ENCODE measurements at places on chromosomes 5 and 9.

DNA sequence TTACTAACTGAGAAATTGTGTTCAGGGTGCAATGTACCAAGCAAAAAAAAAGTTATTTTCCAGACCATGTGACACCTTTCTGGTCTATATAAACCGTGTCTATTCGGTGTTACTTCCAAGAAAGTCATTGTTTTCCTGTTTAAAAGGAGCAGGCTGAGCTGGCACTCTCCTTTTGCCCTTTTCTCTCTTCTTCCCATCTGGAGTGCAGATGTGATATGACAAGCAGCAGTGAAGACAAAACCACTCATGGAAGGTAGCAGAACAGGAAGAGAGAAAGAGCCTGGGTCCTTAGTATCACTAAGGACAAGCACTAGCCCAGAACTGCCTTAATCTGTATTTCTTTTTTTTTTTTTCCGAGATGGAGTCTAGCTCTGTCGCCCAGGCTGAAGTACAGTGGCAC lies 25.6 kb downstream of the LYRM7 start:
- no peak for DNase-seq

- no peak for DNase-seq
These were observed 110.1 kb upstream of the RAD23B start for GRCh38 chr9:107172979-107173347.

DNA sequence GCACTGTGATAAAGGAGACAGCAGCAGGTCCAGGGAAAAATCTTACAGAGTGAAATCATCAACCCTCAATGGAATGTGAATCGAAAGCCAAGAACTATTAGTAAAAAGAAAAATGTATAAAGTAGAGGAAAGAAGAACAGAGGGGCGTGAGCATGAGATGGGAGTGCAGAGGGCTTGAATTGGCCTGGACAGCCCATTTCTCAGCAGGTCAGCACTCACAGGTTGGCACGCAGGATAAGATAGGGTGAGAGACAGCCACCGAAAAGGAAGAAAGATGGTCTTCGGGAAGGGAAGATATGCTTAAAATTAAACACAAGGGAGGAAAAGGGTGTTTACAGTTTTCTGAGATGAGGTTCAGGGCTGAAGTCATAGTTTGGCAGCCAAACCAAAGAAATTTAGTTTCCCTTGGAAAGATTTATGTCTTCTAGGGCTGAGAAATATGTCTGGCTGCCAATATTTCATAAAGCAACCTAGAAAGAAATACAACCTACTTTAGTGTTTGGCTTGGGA lies 524.7 kb downstream of the SPATA31D1 start:
- DNase-seq: no peak

- DNase-seq: no peak
These were observed 1.5 kb downstream of the SPOCK1 start for GRCh38 chr5:137497396-137498290.

- no peak for DNase-seq
These were observed at the start of gene ARHGEF28 for GRCh38 chr5:73625944-73626811. Gene ARHGEF28 (plus strand): TSS chr5:73626196. CDS start chr5:73684852, 58,656 bp downstream.

DNA sequence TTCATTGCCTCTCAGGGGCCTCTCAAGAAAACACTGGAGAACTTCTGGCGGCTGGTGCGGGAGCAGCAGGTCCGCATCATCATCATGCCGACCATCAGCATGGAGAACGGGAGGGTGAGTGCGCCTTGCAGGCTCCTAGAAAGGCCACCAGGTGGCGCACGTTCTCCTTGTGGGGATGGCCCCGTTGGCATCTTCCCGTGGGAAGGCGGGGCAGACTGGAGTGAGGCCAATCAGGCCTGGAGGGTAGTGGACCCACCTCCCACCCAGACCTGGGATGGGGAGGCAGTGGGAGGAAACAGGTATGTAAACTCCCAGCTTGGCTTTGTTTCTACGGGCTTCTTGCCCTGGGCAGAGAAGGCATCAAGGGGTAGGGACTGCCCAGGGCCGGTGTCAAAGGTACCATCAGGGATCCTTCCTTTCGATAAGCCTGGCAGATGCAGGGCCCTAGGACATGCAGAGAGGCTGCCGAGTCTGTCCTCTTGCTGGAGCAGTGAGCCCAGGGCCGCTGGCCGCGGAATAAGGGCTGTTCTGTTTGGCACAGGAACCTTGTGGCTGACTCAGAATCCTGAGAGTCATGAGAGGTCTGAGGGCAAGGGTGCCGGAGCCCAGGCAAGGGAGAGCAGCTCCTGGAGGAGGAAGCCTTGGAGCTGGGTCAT lies 18.9 kb upstream of the SPTLC1 start:
- DNase-seq: peak; percentile 62

- DNase-seq: no peak
These were observed 44.4 kb upstream of the CPLX2 start for GRCh38 chr5:175826980-175827379.

DNA sequence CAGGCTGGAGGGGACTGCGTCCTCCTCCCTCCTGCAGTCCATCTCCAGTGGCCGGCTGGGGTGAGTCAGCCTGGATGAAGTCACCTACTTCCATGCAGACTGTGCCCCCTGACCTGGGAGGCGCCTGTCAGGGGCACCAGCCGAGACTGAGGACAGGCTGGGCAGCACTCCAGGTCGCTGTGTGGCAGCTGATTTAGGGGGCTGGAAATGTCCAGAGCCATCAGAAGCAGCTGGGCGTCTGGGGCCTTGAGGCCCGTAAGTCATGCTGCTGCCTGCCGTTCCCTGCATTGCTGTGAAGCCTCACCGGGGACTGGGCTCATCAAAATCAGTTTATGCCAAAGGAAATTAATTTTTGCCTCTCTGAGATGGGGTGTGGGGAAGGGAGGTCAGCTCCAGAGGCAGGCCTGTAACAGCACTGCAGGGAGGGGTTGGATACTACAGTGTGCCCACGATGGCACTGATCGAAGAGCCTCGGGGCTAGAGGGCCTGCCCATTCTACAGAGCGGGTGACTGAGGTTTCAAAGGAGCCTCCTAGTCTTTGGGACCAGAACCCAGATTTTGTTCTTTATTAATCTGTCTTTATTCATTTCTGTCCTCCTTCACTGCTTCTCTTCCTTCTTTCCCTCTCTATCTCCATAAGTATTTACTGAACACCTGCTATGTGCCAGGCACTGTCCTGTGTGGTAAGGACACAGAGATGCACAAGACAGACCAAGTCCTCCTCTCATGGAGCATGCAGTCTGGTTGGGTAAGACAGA lies 70.4 kb upstream of the PSD2 start:
- no peak for DNase-seq

GRCh38 chr5:52523701-52524100 lies 264.0 kb upstream of the ITGA1 start:
- no peak for DNase-seq

- no peak for DNase-seq
These were observed 742.7 kb upstream of the ZNF608 start for GRCh38 chr5:125489146-125489545.

DNA sequence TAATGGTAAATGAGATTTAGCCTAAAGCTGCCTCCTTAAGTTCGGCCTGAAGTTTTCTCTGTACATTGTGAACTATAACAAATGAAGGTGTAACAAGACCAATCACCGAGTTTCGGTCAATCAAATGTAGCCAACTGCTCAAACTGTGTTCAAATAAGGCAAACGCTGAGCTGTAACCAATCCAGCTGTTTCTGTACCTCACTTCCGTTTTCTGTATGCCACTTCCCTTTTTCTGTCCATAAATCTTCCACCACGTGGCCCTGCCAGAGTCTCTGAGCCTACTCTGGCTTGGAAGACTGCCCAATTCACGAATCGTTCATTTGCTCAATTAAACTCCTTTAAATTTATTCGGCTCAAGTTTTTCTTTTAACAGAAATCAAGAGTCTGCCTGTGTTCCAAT lies 193.5 kb upstream of the KLF9 start:
- no peak for DNase-seq

GRCh38 chr9:113528088-113528487 lies 64.6 kb downstream of the RGS3 start:
- DNase-seq: no peak

DNA sequence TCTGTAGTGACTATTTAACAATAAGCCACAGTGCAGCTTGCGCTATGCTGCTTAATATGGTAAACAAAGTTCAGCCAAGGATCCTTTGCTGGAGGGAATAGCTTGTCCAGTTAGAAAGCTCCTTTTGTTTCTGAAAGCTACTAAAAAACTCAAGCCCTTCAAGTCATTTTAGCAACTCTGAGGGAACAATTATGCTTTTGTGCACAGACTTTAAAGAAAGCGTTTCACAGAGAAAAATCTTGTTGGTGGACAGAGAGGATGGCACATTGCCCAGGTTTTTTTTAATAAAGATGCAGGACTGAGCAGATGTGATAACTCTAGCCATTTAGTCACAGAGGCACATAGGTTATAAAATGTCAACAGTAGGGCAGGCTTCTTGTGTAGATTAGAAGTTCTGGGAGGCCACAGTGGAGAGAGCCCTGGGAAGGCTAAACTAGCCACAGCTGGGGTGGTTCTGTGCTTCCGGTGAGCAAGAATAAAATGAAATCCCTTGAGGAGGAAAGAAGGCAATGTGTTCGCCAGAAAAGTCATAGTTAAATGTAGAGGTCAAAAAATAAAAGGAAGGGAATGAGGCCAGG lies 63.4 kb downstream of the ALDH7A1 start:
- DNase-seq: no peak

GRCh38 chr5:65157906-65158603 lies 323.7 kb downstream of the ADAMTS6 start:
- DNase-seq: no peak

DNA sequence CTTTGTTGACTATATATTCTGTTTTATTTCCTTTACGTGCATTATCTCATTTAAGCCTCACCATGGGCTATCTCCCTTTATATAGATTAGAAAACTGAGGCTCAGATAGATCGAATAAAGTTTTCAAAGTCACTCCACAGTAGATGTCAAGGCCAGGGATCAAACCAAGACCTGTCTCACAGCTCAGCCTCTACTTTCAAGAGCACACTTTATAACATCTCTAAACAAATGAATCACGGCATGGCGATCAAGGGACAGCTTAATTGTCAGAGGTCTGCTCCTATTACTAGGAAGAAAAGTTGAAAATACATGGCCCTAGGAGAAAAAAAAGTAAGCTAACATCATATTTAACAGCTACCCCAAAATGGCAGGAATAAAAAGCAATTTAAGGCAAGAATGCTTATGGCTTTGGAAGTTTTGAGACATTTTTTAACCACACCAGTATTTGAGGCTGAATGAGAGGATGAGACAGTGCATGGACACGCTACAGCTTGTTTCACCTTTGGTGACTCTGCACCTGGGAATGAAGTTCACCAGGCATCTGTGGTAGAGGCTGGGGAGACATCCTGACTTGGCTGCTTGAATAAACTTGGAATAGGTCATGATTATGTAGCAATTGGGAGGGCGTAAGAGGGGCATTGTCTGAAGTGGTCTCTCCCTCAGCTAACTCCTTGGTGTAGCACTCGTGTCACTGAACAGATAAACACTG lies 486.8 kb upstream of the WWC1 start:
- no peak for DNase-seq

DNA sequence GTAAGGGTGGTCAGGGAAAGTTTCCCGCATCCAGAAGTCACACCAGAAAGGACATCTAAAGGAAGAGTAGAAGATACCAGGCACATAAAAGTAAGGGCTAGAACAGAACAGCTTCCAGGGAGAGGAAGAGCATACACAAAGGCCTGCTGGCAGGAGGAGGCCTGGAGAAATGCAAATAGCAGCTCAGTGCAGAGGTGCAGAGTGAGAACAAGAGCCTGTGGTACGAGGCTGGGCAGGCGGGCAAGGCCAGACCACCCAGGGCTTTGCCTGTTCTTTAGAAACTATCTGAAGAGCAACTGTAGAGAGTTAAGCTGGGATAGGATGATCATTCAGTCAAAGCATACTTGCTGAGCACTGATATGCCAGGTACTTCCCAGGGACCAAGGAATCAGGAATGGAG lies 115.3 kb downstream of the DROSHA start:
- no peak for DNase-seq

DNA sequence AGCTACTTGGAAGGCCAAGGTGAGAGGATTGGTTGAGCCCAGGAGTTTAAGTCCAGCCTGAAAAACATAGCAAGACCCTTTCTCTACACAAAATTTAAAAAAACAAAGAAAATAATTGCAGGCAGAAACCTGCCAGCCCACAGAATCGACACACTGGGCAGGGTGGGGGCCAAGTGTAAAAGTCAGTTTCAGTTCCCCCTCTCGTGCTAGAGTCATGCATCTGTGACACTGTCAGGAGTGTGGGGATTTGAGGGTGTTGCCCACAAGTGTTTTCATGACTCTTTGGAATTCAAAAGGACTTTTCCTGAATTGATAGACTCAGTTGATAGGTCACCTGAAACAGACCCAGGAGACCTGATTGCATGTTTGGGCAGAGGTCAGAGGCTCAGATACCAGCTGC lies 47.6 kb downstream of the PRRC2B start:
- no peak for DNase-seq

GRCh38 chr5:33310451-33310850 lies 130.3 kb upstream of the TARS1 start:
- no peak for DNase-seq

DNA sequence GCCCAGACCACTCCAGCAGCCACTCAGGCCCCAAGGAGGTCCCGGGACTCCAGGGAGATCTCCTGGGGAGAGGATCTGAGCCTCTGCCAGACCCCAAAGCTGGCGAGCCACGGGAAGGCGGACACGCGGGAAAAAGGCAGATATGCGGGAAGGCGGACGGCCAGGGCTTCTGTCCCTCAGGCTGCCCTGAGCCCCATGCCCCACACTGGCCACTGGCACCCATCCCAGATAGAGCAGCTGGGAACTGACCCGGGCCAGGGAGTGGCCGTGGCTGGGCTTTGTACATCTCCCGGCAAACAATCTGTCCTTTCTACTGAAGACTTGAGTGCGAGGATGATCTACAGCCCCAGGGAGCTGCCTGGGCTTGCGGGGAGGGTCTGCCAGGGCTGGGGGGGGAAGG lies 21.1 kb upstream of the NOTCH1 start:
- no peak for DNase-seq

DNA sequence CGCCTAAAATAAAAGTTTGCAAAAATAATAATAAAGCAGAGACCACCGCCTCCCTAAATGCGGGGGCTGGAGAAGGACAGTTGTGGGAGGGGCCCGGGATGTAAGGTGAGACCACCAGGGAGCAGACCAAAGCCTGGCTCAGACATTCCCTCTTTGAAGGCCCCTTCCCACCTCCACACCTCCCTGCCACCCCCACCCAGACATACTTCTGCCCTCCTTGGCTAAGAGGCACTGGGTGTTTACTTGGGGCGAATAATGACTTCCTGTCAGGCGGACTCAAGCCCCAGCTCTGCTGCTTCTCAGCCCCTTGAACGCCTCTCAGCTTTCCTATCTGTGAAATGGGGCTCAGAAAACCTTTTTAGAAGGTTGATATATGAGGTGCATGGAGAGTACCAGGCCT lies 58.8 kb upstream of the GGTA1 start:
- DNase-seq: no peak

All from stimulated activated CD8-positive, alpha-beta memory T cell treated with anti-CD3 and anti-CD28 coated beads, Interleukin-15, amount 100 ng/mL, for 24 hours (primary cell).